ENCODE measurements at places on chromosomes 1 and 21. TPM values are rescaled to one million over a fixed set of nuclear protein-coding genes. Genes with fewer than 3 reads are reported as not detected.

The DNAJC16 gene
- total RNA-seq = 30.3 TPM

The C1QC gene
- not detected for total RNA-seq

The TRIM67 gene
- total RNA-seq = not detected

The SPRR2F gene
- total RNA-seq = not detected

The COL24A1 gene
- total RNA-seq = under 0.01 TPM

The SEC16B gene
- total RNA-seq = 1.4 TPM

The TNFAIP8L2 gene
- not detected for total RNA-seq

The PPM1J gene
- total RNA-seq = 2.8 TPM

The NCMAP gene
- total RNA-seq = 0.21 TPM

The PRPF38A gene
- 9.6 TPM for total RNA-seq

Data from nasal cavity respiratory epithelium epithelial cell of viscerocranial mucosa (primary cell).